ENCODE measurements at places on chromosomes 4 and X.
A peak's percentile ranks its signal among the peaks of the same experiment; 100 is the strongest.

DNA sequence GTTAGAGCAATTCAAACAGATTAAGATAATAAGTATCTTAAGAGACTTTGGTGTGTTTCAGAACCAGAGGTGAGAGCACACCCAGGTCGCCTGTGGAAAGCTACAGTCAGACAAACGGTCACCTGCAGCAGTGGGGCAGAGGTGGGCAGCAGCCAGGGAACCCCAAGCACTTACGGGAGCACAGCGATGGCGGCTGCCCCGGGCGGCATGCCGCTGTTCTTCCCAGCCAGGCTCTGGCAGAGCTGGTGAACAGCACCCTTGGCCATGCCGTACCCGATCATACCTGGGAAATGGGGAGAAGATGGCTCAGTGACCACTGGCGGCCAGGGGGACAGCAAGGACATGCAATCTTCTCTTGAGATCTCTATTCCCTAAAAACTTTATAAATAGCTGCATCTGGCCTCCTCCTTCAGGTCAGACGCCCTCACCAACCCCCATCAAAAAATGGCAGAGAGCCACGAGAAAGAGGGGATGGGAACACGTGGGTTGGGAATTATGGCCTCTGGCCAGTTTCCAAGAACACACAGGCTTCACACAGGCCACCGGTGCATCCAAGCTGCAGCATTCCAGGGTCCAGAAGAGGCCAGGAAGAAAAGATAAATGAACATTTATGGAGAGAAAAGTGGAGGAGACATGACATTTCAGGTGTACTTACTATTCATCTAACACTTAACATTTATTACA lies 19.7 kb downstream of the QDPR start:
- DNase-seq = no peak

- DNase-seq = peak; percentile 2
Measured at GRCh38 chr4:122826079-122826527, 528 bp upstream of the FGF2 start.

GRCh38 chr4:143017210-143017609 lies 167.5 kb upstream of the USP38 start:
- DNase-seq = no peak

GRCh38 chr4:139603576-139604410 lies 47.8 kb upstream of the SETD7 start:
- DNase-seq = peak; percentile 72

- DNase-seq = no peak
Measured at GRCh38 chr4:149932188-149932587, 116.5 kb upstream of the IQCM start.

DNA sequence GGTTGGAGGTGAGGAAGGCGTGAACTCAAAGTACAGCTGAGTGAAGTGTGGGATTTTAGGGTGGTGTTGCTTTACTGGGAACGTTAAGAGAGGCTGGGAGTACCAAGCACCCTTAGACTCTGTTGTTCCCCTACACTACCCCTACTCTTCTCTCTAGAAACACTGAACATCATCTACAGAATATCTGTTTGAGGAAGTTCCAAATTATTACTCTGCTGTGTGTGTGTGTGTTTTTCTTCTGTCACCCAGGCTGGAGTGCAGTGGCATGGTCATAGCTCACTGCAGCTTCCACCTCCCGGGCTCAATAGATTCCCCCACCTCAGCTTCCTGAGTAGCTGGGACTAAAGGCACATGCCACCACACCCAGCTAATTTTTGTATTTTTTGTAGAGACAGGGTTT lies 76.7 kb upstream of the AP1S2 start:
- DNase-seq = no peak

Measured in brain (organoid and tissue), 16 donors.